ENCODE measurements at places on chromosomes 2 and 18.

DNA sequence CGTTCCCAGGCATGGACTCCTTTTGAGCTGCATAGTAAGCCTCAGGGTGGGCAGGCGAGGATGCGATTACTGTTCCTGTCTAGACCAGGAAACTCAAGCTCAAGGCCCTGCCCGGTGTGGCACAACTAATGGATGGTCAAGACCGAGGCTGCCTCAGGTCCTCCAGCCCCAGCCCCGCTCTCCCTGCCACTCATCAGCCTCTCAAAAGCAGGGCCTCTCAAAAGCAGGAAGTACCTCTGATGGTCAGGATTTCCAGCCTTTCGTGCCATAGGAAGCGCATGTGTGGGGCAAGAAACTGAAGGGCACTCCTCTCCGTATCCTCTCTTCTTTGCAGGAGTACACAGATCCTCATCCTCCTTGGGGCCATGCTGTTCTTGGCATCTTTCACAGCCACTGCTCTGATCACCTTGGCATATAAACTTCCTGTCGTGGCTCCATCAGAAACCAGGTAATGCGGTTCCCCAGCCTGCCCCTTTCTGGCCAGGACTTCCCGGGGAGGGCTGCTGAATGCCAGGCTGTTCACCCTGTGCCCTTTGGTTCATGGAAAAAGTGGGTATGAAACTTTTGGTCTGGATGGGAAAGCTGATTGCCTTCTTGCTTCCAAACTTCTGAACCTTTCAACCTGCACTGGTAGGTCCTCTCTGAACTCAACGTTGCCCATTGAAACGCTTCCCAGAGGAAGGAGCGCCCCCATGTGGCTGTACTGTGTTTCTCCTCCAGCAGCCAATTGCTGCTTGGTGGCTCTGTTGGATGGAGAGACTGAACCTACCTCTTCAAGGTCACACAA, 82.8 kb upstream of the SEC11C start:
- DNase-seq = peak; percentile 26

- DNase-seq = no peak
These were observed 433.3 kb upstream of the ID2 start for GRCh38 chr2:8248623-8248957.

DNA sequence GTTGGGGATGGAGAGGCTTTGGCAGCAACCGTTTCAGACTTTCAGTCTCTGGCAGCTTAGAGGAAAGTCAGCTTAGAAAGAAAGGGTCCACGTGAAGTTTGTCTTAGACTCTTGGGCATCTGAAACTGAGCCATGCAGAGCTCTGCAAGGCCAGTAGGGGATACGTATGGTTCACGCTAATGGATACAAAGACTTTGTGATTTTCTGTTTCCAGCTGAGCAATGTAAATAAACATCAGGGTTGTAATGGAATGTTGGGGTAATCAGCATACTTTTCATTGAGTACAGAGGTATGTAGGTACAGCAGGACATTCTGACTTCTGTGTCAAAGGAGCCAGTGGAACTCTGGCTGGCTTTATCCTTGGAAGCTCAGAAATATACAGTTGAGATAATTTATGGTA, 31.0 kb downstream of the RALB start:
- no peak for DNase-seq

GRCh38 chr2:168138901-168139300, 108.5 kb downstream of the STK39 start:
- no peak for DNase-seq

GRCh38 chr18:55221622-55222021, 262.4 kb upstream of the CCDC68 start:
- DNase-seq = no peak

Measured in stimulated activated naive CD8-positive, alpha-beta T cell treated with anti-CD3 and anti-CD28 coated beads, Interleukin-15, amount 100 ng/mL, for 72 hours (primary cell).